ENCODE measurements at places on chromosomes 1 and 21.

DNA sequence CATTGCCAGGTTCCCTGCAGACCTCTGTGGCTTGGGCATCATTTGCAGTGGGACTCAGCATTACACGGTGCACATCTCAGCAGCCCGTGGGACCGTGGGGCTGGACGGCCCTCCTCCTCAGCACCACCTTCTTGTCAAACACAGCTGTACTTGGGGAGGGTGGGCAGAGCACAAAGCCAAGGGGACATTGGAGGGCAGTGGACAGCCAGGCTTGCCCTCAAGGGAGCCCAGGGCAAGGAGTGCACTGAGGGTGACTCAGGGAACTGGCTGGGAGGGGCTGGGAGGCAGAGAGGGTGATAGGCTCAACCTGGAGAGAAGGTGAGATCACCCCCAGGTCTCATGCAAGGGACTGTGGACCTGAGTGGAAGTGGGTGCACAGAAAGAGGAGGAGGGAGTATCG, 3.4 kb downstream of the CAPN9 start:
- DNase-seq: no peak

DNA sequence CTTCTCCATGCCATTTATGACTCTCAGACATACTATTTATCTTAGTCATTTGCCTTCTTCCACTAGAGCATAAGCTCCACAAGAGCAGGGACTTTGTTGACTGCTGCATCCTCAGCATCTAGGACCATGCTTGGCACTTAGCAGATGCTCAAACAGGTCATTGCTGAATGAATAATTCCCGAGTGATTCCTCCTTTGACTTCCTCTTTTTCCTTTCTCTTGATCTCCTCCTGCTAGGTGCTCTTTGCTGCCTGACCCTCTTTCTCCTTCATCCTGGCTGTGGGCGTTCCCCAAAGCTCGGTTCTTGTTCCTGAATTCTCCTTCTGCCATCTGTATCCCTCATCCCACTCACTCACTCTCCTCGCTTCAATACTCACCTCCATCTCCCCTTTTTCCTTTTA, 23.5 kb downstream of the SYT6 start:
- DNase-seq: no peak

DNA sequence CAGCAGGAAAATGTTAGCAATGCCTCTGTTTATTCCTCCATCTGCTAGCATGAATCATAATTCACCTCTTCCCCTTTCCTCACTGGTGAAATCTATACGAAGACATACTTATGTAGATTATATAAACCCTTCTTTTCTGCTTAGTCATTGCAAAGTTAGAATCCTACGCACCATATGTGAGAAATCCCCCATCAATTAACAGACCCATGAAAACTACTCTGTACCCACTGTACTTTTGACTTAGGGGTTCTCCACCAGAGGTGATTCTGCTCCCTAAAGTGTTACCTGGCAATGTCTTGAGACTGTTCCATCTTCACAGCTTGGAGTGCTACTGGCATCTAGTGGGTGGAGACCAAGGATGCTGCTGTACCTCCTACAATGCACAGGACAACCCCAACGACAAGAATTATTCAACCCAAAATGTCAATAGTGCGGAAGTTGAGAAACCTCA, 49.6 kb upstream of the KCTD3 start:
- no peak for DNase-seq

DNA sequence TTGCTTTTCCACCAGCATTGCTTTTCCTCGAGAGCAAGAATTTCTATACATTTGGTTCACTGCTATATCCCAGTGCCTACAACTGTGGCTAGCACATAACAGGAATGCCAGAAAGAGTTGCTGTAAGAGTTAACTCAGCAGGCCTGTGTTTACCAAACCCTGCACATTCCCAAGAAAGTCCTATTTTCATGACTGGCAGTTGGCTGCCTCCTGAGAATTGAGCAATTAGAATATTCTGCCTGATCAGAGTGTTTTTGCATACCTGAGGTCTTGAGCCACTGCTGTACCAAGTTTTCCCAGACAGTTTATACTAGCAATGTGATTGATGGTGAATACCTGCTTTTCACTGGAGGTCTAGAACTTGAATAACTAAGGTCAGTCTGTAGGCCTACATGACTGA, 2.7 kb upstream of the GNPAT start:
- no peak for DNase-seq

- DNase-seq: no peak
These were observed 19.0 kb upstream of the SOX13 start for GRCh38 chr1:204053893-204054292.

GRCh38 chr1:14538335-14538734, 60.1 kb upstream of the KAZN start:
- DNase-seq: no peak

- DNase-seq: no peak
These were observed 25.7 kb upstream of the LDLRAP1 start for GRCh38 chr1:25517476-25518394.

DNA sequence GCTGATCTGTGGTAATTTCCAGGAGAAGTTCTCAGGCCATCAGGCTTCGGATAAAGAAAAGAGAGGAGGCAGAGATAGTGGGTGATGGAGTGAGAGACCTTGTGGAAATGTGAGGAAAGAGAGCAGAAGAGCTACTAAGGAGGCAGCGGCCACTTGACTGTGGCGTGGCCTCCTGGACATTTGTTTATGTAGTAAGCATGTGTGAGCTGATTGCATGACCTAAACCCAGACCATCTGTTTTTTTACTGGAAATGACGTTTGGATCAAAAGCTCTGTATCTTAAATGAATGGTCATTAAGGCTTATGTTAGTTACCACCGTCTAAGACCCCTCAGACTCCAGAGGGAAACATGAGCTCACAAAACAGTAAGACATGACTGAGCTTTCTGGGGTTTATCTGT, 13.6 kb downstream of the ATP1B1 start:
- no peak for DNase-seq

DNA sequence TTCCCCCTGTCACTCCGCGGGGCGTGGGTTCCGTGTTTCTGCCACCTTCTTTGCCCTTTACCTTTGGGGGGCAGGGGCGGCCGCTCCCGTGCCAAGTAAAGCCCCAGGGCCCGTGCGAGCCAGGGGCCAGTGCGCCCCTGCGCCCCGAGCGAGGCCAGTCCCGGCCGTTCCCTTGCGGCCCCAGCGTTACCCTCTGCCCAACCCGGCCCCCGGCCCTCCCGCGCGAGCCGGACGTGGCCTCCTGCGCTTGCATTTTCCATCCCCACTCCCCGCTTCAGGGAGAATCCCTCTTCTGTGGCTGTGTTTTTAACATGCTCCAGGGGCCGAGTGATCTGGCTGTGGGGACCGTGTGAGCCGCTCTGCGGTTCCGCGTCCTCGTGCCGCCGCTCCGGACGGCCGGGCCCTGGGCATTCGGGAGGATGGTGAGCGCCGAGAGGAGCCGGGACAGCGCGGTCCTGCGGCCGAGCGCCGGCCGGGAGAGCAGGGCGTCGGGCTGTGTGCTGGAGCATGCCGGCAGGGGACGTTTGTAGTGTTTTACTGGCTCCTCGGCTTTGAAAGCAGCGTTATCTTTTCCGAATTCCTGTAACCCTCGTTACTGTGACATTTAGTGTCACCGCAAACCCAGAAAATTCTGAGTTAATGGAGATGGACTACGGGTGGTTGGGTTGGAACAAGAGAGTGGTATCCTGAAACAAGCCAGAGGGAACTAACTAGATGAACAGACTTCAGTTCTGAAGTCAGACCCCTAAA, 1.0 kb downstream of the GALNT2 start:
- DNase-seq: no peak

DNA sequence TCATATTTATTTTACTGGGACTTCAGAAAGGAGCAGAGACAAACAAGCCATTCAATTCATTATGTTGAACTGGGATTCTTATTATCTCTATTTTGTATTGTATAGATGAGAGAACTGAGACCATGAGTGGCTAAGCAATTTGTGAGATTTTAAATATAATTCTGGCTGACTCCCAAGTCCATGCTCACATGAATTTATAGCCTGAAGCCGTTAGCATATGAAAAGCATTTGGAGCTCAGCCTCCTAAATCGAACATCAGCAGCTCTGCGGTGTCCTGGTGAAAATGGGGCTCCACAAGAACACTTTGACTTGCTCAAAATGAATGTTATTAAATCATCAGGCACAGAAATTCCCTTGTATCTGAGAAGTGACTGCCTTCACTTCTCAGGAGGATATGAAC, 96.8 kb upstream of the DPT start:
- DNase-seq: no peak

GRCh38 chr1:97337250-97338030, 583.4 kb downstream of the DPYD start:
- DNase-seq: no peak

- DNase-seq: no peak
These were observed 31.3 kb downstream of the CA6 start for GRCh38 chr1:8976896-8977450.

- DNase-seq: no peak
These were observed 97.0 kb downstream of the CHRM3 start for GRCh38 chr1:239483391-239483790.

- DNase-seq: no peak
These were observed 37.2 kb downstream of the TTLL7 start for GRCh38 chr1:83961571-83962295.

DNA sequence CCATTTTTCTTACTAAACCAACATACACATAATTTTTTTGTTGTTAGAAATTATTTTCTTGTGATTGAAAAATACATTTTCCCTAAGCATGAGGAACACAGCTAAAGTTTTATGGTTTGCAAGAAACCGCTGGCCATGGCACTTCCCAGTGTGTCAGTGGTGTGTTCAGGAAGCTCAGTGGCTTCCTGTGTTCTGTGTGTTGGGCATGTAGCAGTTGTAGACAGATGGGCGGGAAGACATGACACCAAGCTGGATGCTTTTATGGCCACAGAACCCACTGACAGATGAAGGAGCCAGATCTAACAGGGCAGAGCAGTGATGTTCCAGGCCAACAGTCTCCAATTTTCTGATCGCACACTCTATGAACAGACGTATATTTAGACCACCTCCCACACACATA, 119.8 kb downstream of the GALNT2 start:
- DNase-seq: peak; percentile 85

GRCh38 chr21:38938343-38938742, 132.6 kb downstream of the ETS2 start:
- DNase-seq: no peak

DNA sequence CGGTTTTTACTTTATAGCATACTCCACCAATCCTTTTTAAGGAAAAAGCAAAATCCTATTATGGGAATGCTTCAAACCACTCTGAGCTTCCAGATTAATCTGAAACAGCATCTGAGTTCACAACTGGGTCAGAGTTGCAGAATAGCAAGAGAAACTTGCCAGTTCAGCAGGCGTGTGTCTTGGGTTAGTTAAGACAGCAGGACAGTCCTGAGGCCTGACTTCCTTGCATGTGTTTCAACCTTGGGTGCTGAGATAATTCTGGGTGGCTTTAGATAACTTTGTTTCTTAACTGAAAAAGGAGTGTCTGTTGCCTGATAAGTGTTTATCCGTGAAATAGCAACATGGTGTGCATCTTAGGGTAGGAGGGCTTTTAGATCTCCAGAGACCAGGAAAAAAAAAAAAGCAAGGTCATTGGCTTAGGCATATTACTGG, 169.2 kb downstream of the DHRS3 start:
- DNase-seq: no peak

DNA sequence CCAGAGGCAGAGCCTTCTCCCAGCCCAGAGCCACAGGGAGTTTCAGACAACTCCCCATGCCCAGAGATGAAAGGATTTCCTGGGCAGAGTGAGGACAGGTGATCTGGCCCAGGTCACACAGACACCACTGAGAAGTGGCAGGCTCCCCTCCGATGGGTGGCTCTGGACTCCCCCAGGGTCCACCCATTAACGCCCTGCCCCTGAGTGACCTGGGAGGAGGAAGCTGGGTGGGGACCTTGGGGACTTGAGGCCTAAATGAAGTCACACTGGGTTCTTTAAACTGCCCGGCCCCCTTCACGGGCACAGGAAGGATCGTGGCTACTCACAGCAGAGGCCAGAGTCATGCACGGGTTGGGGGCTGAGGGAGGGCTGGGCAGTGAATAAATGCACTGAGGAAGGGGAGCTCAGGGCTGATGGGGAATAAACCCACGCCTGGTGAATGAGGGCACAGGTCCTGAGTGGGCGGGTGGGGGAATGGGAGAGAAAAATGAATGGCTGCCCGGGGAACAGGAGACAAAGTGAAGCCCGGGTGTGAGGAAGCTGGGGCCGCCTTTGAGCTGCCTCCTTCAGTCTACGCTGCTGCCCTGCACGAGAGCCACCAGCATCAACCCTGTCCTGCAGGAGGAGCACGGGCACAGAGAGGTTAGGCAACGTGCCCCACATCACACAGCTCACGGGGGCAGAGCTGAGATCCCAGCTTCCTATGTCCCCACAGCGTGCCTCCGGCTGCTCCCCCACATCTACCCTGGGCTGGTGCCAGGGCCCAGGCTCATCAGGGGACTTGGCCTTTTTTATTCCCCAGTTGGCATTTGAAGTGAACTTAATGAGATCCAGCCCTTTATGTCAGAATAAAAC, 404.3 kb downstream of the MATN1 start:
- no peak for DNase-seq

- no peak for DNase-seq
These were observed 281.8 kb downstream of the VAV3 start for GRCh38 chr1:107683191-107683657.

- no peak for DNase-seq
These were observed 175.6 kb downstream of the NRIP1 start for GRCh38 chr21:14889080-14889810.

- no peak for DNase-seq
These were observed 8.4 kb upstream of the GUCA2B start for GRCh38 chr1:42144711-42145388.

DNA sequence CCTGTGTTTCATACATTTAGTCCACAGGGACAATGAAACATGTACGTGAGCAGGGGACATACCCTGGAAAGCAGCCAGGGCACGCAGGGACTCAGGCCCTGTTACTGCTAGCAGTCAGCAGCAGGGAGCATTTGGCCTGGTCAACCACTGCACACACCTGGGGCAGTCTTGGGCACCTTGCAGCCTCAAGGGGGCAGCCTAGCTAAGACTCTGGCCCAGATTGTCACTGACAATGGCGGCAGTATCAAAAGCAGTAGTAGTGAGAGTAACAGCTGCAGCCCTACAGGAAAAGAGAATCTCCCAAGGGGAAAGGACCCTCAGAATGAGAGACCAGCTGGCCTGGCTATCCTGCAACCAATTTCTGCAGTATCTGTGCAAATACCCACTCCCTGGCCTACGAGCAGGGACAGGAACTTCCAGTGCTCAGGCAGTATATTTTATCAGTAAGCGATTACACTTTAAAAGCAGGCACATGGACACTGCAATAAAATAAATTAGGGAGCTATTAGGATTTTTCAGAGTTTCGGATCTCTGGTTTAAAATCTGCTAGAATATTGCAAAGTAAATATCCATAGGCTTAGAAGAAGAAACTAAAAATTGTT, 475.6 kb downstream of the LTN1 start:
- DNase-seq: no peak

GRCh38 chr1:45400049-45400448, 59.8 kb upstream of the MUTYH start:
- DNase-seq: no peak

DNA sequence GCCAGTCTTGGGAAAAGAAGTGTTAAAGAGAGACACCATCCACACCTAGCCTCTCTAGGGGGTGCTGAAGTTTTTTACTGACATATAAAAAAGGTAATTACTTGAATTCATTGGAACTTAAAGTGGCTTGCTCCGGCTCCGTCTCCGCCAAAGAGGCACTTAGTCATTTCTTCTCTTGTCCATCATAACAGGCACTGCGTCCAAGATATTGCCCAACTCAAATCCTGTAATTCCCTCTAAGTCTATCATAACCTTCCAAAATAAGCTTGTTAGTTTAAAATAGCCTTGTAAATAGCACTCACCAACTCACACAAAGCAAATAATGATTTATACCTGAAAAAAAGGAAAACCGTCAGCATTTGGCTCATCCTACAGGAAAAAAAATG, 160.5 kb downstream of the ZBTB18 start:
- no peak for DNase-seq

GRCh38 chr1:112704391-112704933, 2.5 kb downstream of the RHOC start:
- no peak for DNase-seq

Measured in GF-D8 (cell line).